CD4-positive, alpha-beta T cell treated with Interleukin-10 for 1 hour (primary cell): ENCODE measurements at places on chromosomes 7 and 10.

DNA sequence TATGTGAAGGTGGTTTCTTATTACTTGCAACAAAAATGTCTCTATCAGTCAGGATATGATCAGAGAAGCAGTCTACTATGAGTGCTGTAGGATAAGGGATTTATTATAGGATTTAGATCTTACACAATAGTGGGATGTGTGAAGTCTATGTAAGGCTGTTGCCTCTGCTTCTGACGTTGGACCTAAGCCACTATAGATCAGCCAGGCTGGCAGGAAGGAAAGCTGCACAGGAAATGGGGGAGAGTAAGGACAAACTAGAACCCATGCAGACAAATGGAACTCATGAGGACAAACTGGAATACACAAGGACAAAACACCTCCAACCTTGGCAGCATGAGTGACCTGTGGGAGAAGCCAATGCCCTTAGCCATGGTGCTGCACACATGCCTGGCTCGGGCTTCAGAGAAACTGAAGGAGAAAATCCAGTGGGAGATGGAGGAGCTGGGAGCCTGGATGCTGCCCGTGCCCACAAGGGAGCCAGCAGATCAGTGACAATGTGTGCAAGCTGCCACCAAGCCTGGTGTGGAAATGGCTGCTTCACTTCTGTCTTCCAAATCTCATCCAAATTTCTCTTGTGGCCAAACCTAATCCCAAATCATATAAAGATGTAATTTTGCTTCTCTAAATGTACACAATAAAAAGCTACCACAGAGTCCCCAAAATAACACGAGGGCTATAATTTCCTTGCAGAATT is 147.0 kb upstream of the PCGF5 start:
- DNase-seq, result no peak

DNA sequence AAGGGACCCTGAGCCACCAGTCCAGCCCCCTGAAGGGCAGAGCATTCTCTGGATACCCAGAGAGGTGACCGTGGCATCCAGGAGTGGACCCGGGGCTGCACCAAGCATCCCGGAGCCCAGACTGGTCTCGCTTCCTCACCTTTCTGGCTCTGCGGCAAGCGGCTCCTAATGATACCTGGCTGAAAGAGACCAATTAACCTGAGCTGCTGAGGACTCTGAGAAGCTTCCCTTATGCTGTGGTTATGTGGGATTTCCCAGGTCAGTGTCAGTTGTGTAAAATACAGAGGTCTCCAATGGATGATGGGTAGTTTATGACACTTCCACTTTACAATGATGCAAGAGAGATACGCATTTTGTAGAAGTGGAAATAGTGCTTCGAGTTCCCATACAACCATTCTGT is 51.5 kb downstream of the PFKFB3 start:
- DNase-seq, result no peak

- no peak for DNase-seq
These were observed 166.2 kb upstream of the PRR15 start for GRCh38 chr7:29397398-29397797.

DNA sequence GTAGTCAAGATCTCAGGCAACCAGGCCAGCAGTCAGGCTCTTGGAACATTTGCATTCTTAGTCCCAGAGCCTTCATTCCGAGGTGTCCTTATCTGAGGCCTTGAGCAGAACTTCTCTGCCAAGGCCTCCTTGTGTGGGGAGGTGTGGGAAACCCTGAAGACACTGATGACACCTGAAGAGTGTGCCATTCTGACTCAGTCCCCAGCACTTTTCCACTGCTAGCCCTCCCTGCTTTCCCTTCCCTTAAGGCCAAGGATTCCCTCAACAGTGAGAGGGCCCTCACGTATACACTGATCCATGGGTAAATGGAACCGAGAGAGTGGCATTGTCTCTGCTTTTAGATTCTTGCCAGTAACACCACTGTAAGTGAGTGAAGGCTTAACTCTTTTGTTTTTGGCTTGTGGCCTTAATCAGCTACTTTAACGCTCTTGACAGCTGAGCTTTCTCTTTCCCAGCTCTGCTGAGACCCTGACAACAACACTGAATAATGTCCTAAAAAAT is 30.3 kb downstream of the TRDMT1 start:
- no peak for DNase-seq

DNA sequence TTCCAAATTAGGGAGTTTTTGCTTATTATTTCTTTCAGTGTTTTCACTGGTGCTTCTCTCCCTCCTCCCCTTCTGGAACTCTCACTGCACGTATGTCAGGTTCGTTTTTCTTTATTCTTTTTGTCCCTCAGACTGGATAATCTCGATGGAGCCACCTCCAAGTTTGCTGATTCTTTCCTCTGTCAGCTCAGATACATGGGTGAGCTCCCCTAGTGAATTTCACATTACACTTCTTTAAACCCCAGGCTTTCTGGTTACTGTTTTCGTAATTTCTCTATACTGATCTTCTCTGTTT is 20.8 kb upstream of the NCAPG2 start:
- no peak for DNase-seq

DNA sequence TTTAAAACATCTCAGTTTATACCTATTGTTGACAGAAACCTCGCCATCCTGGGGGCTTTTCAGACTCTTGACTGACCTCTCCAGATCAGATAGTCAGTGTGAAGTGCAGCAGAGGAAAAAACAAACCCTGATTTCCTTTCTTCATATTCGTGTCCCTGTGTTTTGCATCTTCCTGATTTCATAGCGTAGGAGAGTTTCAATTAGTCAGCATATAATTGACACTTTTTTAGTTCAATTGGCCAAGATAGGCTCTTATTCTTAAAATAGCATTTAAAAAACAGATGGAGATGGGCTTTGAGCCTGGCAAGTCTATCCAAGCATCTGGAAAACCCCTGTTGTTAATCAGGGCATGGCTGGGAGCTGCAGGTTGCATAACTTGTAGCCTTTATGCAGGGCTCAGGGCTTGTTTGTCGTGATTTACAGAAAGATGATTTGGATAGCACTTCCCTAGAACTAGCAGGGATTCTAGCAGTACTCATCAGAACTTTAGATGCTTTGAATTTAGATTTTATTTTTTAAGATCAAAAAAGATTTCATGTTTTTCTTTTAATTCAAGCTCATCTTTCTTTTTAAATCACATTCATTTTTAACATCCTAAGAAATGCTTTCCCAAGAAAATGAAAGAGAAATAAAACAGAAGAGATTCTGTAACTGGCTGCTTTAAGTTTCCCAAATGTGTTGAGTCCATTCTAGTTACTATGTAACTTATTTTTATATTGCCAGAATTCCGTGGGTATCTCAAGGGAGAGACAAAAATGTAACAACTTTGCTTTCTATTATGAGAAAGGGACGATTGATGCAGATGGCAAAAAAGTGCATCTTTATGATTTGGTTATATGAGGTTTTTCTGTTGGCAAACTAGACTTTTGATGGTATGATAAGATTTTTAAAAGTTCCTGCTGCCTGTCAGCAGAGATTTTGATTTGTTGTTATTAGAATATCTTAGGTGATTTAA is 270.8 kb upstream of the FZD8 start:
- no peak for DNase-seq

DNA sequence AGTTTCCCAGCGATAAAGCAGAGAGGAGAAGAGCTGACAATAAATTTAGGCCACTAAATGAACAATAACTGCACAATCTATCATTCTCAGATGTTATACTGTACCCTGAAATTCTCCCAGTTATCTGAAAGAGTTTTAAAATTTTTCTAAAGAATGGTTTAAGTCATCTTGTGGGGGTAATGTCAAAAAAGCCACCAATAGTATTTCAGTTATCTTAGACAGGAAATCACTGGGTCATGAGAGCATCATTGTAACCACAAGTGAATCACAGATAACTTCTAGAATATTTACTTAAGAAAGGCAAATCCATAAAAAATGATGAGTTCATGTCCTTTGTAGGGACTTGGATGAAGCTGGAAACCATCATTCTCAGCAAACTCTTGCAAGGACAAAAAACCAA is 147.1 kb downstream of the DNAJB9 start:
- no peak for DNase-seq
